ENCODE measurements at places on chromosomes 1 and 21.

- no peak for DNase-seq
Observed at GRCh38 chr1:203083463-203083921, 2.3 kb downstream of the MYOG start.

DNA sequence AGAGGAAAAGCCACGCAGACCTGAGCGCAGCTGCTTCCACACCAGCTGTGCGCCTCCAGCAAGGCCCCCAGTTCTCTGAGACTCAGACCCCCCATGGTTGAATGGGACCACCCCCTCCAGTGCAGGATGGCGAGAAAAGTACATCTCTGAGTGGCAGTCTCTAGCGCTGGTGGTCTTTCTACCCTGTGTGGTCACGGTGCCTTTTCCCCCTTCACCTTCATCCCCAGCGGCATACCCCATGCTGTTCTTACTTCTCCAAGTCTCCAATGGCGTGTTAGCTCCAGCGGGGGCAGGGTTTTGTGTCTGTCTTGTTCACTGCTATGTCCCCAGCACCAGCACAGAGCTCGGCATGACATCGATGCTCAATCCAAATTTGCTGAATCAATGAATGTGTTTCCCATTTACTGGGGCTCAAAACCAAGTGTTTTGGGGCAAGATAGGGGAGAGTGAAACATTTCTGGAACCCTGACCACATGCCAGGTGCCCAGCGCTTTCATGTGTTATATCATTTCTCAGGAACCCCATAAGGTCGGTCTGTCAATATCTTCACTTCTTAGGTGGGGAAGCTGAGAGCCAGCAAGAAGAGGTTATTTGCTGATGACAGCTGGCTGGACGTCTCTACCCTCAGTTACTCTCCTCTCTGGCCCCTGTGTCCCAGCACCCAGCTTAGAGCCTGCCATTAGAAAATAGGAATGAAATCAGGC lies 959 bp upstream of the SDC3 start:
- DNase-seq = no peak

DNA sequence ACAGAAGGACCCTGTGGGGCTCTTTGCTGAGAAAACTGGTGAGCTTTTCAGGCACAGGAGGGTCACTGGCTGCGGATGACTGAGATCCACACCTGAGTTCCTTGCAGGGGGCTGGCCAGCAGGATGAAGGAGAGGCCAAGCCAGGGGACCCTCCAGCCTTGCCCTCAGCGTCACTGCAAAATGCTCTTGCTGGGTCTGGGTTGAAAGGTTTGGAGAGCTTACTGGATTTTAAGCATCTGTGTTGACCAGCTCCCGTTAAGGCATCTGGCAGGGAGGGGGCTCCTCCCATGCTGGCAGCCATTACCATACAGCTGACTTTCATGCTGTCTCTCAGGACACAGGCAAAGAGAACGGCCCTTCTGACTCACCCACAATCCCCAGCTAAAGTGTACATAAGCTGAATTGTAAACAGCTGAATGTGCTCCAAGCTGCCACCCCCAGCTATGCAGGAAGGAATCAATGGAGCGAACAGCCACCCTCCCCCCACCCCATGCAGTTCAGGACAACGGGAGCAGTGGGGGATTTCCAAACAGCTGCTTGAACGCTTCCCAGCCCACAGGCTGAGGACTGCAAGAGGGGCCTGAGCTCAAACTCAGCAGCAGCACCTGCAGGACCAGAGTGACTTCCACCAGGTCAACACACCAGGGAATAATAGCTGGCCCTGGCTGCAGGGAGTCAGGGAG lies 21.3 kb upstream of the A3GALT2 start:
- DNase-seq = peak; percentile 64

DNA sequence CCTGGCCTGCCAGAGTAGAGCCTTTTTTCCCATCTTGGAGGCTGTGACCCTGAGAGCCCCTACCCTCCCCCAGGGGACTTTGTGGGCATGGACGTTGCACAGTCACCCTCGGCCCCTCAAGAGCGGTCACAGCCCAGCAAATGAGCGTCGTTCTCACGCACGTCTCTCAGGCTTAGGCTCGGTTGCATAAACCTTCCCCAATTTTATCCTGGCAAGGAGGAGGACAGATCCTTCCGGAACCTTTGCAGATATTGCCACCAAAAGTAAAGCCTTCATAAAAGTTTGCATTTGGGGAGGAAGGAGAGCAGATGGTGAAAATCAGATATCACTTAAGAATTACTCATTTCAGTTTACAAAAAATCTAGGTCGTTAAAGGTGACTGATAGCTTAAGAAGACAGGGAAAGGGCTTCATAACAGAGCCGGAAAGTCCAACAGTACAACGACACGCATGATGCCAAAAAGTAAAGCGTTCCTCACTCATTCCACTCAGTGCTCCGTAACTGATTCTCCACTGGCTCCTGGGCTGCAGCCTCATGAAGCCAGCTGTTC lies 29.3 kb downstream of the PDE9A start:
- no peak for DNase-seq

DNA sequence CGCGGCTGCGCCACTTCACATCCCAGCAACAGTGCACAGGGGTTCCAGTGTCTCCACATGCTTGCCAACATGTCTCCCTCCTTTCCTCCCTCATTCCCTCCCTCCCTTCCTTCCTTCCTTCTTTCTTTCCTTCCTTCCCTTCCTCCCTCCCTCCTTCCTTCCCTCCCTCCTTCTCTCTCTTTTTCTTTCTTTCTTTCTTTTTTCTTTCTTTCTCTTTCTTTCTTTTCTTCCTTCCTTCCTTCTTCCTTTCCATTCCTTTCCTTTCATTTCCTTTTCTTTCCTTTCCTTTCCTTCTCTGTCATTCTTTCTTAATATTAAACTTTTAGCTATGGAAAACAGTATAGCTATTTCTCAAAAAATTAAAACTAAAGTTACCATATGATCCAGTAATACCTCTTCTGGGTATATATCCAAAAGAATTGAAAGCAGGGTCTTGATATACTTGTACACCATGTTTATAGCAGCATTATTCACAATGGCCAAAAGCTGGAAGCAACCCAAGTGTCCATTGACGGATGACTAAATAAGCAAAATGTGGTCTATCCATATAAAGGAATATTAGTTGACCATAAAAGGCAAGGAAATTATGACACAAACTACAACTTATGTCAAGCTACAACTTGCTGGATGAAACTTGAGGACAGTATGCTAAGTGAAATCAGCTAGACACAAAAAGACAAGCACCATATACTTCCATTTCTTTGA lies 55.0 kb upstream of the TLR5 start:
- DNase-seq = no peak

- no peak for DNase-seq
Observed at GRCh38 chr1:192081359-192081758, 76.9 kb upstream of the RGS18 start.

DNA sequence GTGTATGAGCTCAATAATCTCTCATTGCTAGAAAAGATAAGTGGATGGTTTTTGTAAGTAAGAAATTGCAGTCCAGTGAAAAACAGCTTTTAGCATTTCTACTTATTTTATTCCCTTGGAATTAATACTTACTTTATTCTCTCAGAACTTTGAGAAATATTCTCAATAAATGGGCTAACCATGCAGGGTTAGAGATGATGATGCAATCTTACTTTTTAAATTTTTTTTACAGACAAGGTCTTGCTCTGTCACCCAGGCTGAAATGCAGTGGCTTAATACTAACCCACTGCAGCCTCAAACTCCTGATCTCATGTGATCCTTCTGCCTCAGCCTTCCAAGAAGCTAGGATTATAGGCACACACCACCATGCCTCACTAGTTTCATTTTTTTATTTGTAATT lies 440.8 kb upstream of the ZP4 start:
- DNase-seq = no peak

- DNase-seq = no peak
Observed at GRCh38 chr1:11792106-11792505, 13.7 kb downstream of the MTHFR start.

DNA sequence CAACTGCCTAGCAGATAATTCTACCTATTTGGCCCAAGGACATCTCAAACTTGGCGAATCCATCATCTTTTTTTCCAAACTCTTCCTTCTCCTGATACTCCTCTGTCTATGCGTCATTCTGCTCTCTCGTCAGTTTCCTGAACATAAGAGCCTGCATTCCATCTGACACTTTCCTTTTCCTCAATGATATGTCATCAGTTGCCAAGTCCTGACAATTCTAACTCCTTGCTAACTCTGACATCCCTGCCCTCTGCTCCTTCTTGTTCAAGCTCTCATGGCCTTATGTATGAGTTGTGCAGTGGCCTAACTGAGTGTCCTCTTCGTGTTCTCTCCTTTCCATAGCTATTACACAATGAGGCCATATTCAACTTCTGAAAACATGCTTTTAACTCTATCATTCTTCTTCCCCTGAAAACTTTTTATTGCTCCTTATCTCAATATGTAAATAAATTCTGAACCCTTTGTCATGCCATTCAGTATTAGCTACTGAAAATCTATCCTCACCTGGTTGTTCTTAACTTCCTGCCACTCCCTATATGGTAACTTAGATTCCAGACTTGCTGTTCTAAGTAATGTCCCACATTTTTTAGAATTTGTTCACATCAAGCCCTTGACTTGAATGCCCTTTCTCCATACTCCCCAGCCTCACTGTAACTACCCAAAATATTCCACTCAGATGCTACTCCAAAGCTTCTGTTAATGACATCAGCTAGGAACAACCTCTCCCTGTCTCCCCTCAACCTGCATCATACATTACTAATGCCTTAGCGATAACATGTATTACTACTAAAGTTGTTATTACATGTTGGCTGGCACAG lies 11.5 kb downstream of the PALMD start:
- DNase-seq = no peak

- no peak for DNase-seq
Observed at GRCh38 chr1:29255134-29255666, 18.9 kb downstream of the PTPRU start.

- DNase-seq = no peak
Observed at GRCh38 chr1:8022395-8023286, 3.5 kb downstream of the ERRFI1 start.

GRCh38 chr1:227886503-227886961 lies 61.2 kb downstream of the WNT9A start:
- DNase-seq = no peak

- no peak for DNase-seq
Observed at GRCh38 chr1:43554444-43554992, 23.8 kb downstream of the PTPRF start.

DNA sequence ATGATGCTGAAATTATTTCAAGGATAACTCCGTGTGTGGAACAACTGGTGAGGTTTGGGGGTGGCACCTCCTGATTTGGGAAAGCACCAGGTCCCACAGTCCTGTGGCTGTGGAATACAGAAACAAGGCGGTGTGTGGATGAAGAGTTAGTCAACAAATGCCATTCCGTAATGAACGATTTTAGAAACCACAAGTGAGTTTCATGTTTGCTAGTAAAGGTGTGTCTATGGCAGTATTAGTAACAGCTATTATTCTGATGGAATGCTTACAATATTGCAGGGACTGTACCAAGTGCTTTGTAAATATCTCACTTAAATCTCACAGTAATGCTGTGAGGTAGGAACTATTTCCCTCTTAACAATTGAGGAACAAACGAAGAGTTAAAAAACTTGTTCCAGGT lies 53.8 kb downstream of the B3GALNT2 start:
- no peak for DNase-seq

GRCh38 chr1:3345792-3346191 lies 108.7 kb upstream of the ARHGEF16 start:
- DNase-seq = no peak

GRCh38 chr1:26410706-26411623 lies at the start of gene LIN28A:
LIN28A (plus strand) TSS chr1:26410817; CDS start chr1:26410892, 75 bp downstream.
- no peak for DNase-seq

DNA sequence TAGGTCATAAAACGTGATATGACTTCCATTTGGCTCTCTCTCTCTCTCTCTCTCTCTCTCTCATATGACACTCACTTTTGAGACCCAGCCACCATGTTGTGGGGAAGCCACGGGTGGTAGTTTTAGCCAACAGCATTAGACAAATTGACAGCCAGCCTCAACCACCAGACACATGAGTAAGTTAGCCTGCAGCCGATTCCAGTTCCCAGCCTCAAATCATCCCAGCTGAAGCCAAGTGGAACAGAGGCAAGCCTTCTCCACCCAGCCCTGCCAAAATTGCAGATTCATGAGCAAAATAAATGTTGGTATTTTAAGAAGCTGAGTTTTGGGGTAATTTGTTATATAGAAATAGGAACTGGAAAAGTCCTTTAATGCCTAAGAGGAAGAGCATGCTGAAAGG lies 98.0 kb upstream of the DNAH14 start:
- no peak for DNase-seq

- DNase-seq = peak; percentile 12
Observed at GRCh38 chr1:216723274-216723780, at the start of gene ESRRG. ESRRG (minus strand) TSS chr1:216723429; CDS start chr1:216723299, 130 bp downstream.

- DNase-seq = no peak
Observed at GRCh38 chr1:40763742-40764532, 19.6 kb upstream of the KCNQ4 start.

GRCh38 chr1:80450711-80451110 lies 1350.0 kb upstream of the ADGRL2 start:
- DNase-seq = no peak

DNA sequence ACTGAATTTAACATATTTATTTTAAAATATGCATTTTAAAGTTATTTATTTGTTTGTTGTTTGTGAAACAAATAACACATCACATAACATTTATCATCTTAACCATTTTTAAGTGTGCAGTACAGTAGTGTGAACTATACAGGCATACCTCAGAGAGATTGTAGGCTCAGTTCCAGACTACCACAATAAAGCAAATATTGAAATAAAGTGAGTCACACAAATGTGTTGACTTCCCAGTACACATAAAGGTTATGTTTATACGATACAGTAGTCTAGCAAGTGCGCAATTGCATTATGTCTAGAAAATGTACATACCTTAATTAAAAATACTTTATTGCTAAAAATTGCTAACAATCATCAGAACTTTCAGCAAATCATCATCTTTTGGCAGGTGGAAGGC lies 739.4 kb upstream of the ADGRL4 start:
- DNase-seq = no peak

DNA sequence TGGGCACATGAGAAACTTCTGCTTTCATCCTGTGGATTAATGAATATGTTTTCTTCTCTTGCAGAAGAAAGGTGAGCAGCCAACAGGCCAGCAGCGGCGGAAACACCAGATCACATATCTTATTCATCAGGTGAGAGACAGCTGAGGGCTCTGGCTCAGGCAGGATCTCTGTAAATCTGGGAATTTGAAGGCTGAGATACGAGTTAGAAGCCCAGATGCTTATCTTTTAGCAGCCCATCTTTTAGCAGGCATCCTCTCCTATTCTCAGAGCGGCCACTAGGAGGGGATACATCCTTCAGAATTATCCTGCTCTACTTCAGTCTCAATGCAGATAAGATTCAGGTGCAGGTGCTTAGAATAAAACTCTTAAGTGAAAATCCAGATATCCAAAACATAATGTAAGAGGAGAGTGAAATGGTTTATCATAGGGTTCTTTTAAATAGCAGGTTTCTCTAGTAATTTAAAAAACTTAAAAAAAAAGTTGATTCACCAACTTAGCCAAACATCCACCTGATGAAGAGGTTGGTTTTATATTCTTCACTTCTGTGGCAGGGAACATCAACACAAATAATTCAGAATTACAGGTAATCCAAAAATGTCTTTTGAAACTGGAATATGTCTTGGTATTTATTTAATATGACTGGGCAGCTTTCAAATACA lies 19.3 kb downstream of the SH2D2A start:
- DNase-seq = peak; percentile 35

- DNase-seq = no peak
Observed at GRCh38 chr1:91731815-91732214, 154.1 kb downstream of the TGFBR3 start.

- DNase-seq = no peak
Observed at GRCh38 chr1:31483012-31483946, 70.3 kb downstream of the SERINC2 start.
